Stimulated activated CD8-positive, alpha-beta memory T cell treated with anti-CD3 and anti-CD28 coated beads, Interleukin-7, amount 100 ng/mL, for 48 hours (primary cell): ENCODE measurements at places on chromosomes 2 and 18.

GRCh38 chr2:151853070-151853758 lies 25.0 kb upstream of the ARL5A start:
- DNase-seq, result no peak

DNA sequence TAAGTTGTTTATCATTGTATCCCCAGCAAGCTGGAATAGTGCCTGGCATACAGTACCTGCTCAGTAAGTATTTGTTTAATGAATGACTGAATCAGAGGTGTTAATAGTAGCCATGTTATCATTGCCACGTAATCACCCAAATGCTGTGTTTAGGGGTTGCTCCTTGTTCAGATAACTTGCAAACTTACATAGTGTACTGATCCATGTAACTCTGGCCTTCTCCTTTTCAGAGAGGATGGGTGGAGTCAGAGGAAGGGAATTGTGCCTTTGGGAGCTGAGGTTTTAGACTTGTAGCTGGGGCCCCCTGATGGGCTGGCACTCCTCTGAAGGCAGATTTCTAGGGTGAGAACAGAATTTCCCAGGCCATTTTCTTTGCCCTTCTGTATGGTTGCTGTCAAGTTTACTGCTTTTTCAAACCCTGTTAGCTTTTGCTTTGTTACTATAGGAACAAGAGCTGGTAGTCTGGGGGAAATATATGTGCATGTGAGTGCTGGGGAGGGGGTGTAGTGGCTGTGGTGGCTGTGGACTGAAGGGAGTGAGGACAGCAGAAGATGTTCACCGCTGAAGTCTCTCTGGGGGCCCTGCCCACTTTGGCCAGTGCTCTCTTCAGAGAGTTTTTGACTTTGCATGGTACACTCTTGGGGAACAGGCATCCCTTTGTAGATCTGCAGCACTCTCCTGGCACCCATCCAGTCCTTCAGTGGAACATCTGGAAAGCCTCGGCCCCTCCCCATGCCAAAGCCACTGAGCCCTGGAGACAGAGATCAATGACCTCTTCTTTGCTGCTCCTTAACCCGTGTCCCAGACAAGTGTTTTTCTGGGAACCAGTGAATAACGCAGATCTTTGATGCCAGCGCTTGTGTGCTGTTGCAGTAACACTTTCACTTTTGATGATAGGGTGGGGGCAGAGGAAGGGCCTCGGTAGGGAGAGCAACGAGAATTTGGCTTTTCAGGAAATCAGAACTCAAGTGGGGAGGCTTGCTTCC lies 209.0 kb downstream of the PRKCE start:
- DNase-seq, result no peak

GRCh38 chr2:28296243-28296642 lies 96.4 kb upstream of the FOSL2 start:
- DNase-seq, result no peak

DNA sequence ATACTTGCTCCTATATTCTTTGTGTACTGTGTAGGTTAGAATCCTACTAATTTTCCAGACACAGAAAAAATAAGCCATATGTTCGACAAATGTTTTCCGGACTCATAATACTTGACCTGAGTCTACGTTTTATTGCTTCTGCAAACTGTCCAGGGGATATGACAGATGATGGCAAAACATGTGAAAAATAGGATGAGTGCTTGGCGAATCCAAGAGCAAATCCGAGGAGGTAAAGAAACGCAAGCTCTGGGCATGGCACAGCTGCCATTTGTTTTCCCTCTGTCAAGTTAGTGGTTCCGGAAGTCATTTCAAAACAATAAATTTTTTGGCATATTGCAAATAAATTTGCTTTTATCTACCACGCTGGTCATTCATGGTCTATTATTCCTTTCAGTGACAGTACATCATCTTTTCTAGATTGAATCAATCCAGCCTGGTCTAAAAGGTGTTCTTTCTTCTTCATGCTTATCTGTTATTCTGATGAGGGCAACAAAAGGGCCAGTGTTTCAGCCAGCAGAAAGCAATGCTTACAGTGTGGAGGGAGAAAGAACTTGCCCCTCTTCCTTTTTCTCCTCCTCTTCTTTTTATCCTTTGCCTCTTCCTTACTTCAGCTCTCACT lies 476.1 kb upstream of the SOX11 start:
- DNase-seq, result no peak

- no peak for DNase-seq
Measured at GRCh38 chr2:124834331-124834730, 809.2 kb downstream of the CNTNAP5 start.

GRCh38 chr2:46666044-46666679 lies 186.8 kb downstream of the TMEM247 start:
- DNase-seq, result no peak

DNA sequence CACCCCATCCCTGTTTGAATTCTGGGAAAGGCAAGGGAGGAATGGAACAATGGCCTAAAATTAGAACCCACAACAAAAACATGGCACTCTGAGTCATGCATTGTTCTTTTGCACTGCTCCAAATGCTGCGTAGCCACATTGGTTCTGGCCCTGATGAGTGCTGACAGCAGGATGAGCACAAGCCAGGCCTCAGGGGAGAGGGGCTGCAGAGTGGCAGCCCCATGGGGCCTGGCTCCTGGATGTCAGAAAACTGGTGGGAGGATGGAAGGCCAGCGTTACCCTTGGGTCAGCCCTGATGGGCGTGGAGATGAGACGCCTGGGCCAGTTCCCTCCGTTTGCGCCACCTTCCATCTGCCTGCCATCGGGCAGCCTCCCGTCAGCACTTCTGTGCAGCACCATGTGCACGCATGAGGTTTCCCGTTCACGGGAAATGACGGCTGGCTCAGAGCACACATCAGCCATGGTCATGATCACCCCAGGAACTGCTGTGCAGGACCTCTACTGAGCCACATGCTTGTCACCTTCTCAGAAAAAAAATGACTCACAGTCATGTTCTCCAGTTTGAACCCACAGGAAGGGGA lies 65.6 kb downstream of the CYP26B1 start:
- no peak for DNase-seq

DNA sequence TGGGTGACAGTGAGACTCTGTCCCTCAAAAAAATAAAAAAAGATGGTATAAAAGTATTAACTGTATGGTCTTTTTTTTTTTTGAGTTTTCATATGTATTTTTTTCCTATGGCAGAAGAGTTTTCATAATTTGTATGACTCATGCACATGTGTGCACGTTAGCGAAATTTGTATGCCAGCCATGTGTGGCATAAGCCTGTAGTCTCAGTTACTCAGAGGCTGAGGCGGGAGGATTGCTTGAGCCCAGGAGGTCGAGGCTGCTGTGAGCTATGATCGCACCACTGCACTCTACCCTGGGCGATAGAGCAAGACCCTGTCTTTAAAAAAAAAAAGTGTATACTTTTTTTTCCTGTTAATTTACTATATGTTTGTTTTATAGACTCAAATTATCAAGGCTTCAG lies 160.8 kb downstream of the TGIF1 start:
- no peak for DNase-seq

- DNase-seq, result no peak
Measured at GRCh38 chr18:79397830-79398761, 2.4 kb downstream of the NFATC1 start.

DNA sequence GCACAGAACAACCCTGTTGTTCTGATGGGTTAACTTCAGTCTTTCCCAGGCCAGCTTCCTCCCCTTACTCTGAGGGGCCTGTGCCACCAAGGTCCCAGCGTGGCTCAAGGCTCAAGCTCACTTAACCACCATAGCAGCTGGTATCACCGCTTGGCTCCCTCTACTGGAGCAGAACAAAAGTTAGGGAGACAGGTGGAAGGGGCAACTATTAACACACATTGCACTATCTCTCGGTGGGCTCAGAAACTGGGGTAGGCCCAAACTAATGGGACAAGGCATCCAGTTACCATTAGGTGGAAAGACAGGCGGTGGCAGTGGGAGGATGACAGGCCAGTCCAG lies 88.7 kb upstream of the ATL2 start:
- DNase-seq, result no peak
